Astrocyte (in vitro differentiated cells and primary cell): ENCODE measurements at places on chromosomes 1 and 21.

GRCh38 chr21:42679319-42680057, 26.1 kb downstream of the PDE9A start:
- no peak for DNase-seq

GRCh38 chr1:201708085-201708512, 120.9 kb upstream of the IPO9 start:
- peak; percentile 68 for DNase-seq

DNA sequence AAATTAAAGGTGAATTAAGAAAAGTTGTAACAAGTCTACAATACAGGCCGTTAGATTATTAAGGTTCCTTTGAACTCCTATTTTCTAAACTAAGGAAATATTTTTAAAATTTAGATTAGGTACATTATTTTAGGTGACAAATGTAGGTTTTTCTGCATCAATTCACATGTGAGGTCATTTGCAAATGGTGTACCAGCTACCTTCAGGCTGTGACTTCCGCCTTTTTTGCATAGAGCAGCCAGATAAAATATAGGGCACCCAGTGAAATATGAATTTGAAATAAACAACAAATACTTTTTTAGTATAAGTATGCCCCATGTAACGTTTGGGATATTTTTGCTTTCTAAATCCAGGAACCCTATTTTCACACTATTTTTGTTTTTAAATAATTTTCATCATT, 544.0 kb downstream of the LMO4 start:
- DNase-seq = no peak

- DNase-seq = no peak
Measured at GRCh38 chr1:248243204-248243603, 12.0 kb downstream of the OR2M4 start.

- no peak for DNase-seq
Measured at GRCh38 chr1:58183286-58183685, 363.2 kb downstream of the OMA1 start.

GRCh38 chr1:224782281-224783000, 147.0 kb upstream of the DNAH14 start:
- no peak for DNase-seq

- no peak for DNase-seq
Measured at GRCh38 chr1:185311589-185312225, 5.3 kb downstream of the IVNS1ABP start.

DNA sequence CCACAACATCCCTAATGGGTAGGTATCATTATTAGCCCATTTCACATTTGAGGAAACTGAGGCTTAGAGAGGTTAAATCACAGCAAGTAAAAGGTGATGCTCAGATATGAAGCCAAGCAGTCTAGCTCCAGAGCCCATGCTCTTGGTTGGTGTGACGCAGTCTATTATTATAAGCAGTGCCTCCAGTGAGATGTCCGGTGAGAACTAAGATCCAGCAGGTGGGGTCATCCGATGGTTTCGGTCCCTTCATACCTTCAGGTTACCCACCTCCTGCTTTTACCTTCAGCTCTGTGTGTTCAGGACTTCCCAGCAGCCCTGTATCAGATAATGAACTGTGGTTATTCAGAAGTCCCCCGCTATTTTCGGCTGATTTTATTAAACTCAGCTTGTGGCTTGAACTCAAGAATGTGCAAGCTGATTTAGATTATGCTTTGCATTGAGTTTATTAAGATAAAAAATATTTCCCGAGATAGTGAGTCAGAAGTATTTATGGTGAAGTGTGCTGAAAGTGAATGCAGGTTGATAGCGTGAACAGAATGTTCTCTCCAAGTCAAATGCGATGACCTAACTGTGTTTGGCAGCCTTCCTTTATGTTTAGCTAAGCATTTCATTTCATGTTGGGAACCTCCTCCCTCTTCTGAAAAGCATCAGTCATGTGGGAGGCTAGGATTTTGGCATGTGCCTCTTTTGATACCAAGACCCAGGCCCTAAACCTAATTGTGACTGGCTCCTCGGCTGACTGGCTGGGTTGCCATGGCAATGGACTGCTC, 160.9 kb upstream of the UBE2U start:
- peak; percentile 98 for DNase-seq

DNA sequence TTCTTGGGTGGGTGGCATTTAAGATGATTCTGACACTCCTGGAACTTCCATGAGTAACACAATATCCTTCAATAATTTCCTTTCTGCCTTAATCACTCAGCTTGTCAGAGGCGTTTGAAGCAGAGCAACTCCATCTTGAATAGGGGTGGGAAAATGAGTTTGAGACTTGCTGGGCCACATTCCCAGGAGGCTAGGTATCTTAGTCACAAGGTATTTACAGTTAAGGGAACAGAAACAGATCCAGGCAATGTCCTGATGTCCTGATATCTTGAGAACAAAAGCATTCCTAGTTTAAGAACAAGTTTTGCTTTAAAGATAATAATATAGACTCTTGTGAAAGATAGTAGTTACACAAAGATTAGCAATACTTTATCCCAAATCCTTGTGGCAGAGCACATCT, 76.6 kb upstream of the KIAA0040 start:
- DNase-seq = no peak

DNA sequence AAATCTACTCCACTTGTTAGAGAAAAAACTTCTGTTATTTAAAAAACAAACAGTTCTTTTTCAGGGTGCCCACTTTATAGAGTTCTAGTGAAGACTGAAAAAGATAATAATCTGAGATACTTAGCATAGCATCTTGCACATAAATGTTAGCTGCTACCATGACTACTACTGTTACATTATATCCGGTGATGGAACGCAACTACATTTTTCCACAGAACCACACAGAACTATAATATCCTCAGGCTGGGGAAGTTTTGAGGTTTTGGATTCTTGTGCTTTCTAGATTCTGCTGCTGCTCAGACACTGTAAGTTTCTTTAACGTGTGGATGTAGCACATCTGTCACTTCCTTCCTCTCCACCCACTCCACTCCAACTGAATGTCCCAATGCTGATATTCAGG, 110.3 kb downstream of the PTPN14 start:
- peak; percentile 67 for DNase-seq

GRCh38 chr1:234584926-234585325, 25.1 kb downstream of the IRF2BP2 start:
- DNase-seq = peak; percentile 45

DNA sequence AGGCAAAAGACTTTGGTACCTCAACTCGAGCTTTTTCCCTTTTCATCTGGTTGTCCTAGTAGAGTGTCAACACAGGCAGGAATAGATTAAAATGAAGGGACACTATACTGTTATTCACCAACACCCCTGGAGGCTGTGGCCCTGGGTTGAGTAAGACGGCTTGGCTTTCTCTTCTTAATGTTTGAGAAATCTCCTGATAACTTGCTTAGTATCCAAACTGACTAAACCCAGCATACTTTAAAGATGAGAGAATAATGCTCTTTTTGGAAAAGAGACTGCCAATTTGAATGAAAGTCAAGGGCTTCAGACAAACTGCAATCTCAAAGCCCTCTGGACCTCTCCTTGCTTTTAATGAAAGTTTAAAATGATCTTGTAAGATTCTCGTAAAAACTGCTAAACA, 2.6 kb upstream of the SLC30A1 start:
- DNase-seq = peak; percentile 81

DNA sequence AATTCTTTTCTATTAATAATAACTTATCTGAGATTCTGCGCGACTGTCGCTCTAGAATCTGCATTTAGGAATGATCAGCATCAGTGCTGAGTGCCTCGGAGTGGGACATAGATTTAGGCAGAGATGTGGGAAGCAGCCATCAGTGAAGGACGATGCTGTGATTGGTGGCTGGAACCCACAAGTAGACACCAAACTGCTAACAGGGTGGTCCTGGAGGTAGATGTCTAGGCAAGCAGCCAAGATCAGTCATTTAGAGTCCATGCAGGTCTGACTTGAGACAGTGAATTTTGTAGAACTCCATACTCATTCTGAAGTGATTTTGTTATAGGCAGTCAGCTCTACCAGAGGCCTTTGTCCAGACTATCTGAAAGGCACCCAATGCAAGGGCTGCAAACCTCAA, 51.8 kb upstream of the LYST start:
- no peak for DNase-seq

DNA sequence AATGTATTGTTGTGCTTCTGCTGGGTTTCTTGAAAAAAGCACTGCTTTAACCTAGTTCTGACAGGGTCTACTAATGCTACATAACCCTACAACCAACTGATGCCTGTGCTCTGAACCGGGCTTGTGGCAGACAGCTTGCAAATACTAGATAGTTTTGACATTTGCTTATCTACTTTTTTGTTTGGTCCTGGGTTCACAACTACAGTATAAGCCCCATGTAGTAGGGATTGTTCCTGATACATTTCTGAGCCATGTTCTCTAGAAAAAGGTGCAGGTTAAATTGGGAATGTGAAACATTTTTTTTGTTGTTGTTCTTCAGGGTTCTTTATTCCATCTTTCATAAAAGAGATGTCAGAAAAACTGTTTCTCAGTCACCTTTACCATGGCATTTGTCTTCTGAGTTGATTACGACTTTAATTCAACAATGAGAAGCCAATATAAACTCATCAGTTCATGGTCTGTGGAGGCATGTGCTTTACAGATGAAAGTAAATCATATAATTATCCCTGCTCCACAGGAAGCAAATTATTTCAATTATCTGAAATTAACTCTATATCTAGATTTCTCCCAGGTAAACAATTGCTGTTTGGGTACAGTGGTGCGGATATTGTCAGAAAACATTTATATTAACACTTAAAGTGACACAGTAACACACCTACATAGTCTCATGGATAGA, 22.0 kb downstream of the OLFM3 start:
- no peak for DNase-seq

- DNase-seq = no peak
Measured at GRCh38 chr21:41428847-41429246, 2.8 kb downstream of the MX1 start.

- no peak for DNase-seq
Measured at GRCh38 chr1:220631238-220631815, 58.8 kb upstream of the C1orf115 start.

GRCh38 chr1:201374364-201374763, 3.1 kb downstream of the TNNT2 start:
- DNase-seq = no peak

DNA sequence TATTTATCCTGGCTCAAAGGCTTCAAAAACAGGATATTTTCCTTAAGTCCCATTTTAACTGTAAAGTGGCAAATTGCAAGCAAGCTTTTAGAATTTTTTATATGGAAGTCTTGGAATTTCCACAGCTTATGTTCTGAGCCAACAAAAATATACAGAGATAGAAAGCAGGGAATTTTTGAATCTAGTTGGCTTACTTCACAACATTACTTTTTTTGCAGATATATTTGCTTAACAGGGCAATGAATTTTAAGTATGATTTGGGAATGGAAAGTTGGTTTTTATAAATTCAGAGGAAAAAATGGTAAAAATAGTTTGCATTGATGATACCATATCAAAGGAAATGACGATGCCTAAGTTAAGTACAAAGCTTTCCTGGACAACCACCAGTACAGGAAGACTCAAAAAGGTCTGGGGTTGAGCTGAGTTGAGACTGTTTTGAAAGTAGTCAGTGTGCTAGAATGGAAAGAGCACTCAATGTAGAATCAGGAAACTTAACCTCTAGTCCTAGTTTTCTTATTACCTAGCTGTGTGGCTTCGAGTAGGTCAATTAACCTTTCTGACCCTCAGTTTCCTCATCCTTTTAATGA, 11.0 kb upstream of the VCAM1 start:
- peak; percentile 74 for DNase-seq

DNA sequence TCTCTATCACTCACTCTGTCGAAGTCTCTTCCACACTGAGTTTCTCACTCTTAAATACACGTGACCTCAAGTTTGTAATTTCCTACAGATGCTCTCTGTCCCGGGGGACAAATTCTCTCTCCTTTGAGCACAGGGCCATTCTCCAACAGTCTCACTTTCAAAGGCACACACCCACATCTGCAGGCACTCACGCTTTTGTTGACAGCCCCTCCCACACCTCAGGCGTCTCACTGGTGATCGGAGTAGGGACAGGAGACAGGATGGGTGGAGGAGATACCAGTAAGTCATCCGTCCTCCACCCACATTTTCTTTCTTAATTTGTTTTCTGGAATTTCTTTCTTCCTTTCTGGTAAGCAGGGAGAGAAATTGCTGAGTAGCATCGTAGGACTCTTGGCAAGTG, 40.6 kb upstream of the GREM2 start:
- DNase-seq = no peak

DNA sequence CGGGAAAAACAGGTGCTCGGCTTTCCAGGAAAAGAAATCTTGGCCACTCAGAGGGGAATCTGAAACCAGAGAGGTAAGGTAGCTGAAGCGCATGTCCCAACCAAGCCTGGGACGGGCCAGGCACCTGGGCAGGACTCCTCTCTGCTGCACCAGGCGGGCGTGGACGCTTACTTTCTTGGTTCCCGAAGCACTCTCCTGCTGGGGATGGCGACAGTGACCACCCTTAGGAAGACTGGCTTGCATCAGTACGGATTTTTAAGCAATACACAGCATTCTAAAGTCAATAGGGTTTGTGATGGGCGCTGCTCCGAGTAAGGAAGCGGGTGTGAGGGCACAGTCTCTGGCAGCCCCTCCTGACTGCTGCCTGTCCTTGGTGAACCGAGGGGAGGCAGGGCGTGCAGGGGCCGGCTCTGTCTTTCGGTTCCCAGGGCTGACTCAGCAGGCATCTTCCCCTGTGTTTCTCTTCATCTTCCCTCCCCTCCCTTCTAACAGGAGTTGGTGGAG, 74.9 kb upstream of the ANGPTL1 start:
- DNase-seq = peak; percentile 12

DNA sequence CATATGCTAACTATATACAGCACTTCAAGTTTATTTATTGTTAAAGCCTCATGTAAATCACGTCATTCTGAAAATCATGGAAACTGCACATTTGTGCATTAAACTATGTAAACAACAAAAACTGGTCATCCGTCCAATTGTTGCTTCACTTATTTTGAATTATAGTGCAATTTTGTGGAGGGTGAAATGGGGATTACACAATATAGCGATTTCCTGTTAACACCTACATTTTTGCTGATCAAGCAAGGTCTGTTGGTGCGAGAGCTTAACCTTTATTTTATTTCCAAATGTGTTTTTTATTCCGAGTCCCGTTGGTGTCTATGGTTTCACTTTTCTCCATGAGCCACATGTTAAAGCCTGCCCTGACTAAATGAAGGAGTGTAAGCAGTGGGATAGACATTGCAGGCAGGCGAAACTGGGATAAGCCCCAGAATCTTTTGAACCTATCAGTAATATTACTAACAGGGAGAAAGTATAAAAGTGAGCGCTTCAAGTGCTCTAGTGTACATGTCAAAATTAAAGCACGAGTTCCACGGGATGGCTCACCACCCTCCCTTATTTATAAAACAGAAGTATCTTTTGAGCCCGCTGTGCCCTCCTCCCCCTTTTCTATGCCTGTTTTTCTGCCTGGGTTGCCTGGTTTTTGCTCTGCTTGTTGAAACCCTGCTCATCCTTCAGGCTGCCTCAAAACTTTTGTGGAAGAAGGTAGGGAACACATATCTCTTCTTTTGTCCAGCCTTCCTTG, 120.7 kb downstream of the NFIA start:
- DNase-seq = no peak

DNA sequence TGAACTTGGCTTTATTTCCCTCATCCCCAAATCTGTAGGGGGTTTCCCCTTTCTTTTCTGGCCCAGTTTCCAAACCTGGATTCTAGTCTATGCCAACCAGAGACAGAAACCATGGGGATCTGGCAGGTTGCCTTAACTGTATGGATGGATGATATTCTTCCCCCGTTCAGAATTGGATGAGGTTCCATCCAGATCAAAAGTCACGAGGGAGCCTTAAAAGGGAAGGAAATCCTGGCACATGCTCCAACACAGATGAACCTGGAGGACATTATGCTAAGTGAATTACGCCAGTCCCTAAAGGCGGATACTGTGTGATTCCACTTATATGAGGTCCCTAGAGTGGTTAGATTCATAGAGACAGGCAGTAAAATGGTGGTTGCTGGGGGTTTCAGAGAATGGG, 124.4 kb downstream of the HUNK start:
- DNase-seq = no peak
